ENCODE measurements at places on chromosomes 16 and 17.

DNA sequence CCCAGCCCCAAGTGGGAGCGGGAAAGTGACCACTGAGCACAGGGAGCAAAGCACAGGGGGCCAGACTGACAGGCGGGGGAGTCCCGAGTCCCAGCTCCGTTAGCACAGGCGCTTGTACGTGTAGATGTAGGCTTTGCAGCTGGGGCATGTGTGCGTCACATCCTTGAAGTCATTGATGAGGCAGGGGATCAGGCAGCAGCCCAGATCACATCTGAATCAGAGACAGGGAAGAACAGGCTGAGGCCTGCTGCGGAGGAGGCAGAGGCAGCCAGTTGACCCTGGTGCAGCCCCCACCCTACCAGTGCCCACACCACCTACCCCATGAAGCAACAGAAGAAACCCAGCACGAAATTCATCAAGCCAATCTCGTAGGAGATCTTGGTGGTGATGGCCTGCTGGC lies 26.1 kb downstream of the CDIP1 start:
- DNase-seq: no peak

DNA sequence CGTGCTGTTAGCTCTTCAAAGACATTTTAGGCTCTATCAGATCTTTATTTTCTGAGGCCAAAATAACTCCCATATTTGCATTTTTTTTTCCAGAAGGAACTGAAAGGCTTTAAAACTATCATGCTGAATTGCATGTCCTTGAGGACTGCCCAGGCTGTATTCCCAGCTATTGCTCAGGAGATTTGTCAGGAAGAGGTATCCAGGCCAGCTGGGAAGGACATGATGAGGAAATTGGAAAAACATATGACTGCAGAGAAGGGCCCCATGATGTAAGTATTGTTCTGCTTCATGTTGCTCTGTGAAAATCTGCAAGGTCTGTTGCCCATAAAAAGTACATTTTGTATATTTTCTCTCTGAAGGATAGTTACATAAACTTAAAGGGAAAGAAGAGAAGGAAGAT lies 5.7 kb downstream of the CDC6 start:
- no peak for DNase-seq

DNA sequence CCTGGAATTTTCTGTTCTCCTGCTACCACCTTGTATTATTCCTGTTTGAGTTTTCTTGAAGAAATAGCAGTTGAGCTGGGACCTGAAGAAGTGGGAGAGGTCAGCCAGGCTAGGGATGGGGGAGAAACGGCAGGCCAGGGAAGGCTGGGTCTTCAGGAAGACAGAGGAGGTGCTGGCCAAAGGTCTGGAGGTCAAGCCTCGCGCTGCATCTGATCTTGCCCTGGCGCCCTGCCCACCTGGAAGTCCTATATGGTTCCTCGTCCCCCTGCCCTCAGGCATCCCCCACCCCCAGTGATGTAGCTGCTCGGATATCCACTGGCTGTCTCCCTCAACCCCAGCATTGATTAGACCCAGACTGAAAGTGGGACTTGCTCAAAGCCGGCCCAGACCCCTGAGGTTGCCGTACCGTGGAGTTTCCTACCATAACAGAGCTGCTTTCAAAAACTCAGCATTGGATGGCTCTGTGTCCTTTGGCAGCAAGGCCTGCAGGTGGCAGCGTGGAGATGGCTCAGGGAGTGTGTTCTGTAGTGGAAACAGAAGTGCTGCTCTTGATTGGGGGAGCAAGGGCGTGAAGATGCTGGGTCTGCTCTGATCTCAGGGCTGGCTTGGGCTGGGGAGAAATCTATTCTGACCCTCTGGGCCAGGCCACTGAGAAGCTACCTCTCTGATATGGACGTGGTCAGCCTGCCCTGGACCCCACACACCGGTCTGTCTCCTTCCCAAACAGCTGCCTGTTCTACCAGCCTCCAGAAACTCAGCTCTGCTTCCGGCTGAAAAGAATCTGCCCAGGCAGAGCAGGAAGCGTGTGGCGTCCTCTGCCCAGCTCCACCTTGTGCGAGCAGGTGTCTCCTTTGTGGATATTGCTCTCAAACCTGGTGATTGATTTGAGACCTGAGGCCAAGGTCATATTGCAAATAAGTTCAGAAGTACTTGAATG lies 107.0 kb upstream of the CACNG5 start:
- DNase-seq: peak; percentile 58

GRCh38 chr17:66138120-66138519 lies 53.8 kb downstream of the CEP112 start:
- DNase-seq: no peak

- no peak for DNase-seq
Measured at GRCh38 chr17:2955931-2956582, 107.3 kb downstream of the OR1D5 start.

GRCh38 chr17:68908045-68908444 lies 47.1 kb downstream of the ABCA8 start:
- DNase-seq: no peak

DNA sequence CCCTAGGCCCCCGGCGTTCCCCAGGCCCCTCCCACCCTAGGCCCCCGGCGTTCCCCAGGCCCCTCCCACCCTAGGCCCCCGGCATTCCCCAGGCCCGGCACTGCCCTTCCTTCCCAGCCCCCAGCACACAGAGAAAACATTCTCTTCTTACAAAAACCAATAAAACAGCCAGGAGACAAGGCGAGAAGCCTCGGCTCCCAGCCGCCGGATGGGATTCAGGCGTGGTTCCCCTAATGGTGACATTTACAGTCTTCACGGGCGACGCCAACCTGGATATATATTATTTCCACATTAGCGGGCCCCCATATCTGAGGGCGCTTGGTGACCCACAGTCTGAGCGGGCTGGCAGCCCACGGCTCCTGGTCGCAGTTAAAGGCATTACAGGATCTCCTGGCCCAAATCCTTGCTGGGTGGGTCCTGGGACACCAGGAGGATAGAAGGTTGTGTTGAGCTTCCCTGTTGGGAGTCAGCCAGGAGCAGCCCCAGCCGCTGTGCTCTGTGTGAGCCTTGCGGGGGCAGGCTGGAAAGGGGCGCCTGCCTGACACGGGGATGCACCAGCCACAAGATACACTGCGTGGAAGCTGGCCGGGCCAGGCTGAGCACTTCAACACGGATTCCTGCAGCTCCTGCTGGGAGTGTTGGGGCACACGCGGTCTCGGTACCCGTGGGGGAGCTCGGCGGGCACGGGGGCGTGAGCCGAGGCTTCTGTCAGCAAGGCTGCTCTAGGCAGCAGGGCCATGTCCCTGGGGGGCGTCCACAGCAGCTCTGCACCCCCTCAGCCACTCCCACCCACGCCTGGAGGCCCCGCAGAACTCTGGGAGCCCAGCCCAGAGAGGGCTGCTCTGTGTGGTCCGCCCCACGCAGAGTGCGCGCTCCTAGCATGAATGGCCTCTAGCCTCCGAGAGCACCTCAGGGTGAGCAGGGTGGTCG lies 83.7 kb downstream of the LMF1 start:
- no peak for DNase-seq

- DNase-seq: no peak
Measured at GRCh38 chr17:62219221-62219899, 154.3 kb upstream of the MED13 start.

- DNase-seq: no peak
Measured at GRCh38 chr17:76640550-76641380, 2.8 kb downstream of the ST6GALNAC1 start.

DNA sequence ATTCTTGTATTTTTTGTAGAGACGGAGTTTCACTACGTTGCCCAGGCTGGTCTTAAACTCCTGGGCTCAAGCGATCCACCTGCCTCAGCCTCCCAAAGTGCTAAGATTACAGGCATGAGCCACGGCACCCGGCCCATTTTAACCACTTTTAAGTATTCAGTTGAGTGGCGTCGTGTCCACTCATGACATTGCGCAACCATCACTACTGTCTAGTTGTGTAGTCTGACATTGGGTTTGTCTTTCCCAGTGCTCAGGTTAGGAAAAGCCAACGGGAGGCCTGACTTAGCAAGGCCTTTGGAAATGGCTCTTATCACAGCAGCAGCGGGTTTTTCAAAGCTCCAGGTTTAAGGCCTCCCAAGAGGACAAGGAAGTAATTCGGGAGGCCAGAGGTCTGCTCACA lies 58.7 kb downstream of the LITAF start:
- no peak for DNase-seq

GRCh38 chr16:61595605-61596004 lies 440.6 kb downstream of the CDH8 start:
- no peak for DNase-seq

DNA sequence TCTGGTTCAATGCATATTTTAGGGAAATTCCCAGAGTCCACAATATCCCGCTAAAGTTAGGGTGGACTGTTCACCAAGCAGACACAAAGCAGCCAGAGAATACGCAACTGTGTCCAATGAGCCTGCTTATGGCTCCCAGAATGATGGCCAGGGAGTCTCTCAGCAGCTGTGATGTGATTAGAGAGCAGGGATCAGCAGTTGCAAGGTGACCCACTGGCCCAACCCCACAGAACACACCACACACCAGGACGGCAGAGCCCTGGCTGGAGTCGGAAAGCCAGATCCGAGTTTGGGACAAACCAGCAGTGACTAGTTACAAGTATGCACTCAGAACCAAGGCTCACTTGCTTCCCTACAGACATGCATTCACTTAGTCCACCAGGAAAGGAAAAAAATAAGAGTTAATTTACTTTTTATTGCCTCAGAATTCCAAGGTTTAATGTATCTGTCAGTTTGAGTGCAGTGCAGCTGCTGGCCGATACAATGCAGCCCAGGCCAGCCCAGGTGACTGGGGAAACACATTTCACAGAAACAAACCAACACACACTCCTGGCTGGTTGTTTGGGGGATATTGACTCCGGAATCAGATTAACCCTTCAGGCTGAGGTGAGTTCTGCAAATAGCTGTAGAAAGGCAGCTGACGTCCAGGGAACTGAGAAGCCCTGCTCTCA lies 121.7 kb downstream of the HIC1 start:
- DNase-seq: peak; percentile 24

Data from EH (cell line).